NCI-H69 (cell line): ENCODE measurements at places on chromosomes 5 and 9.

- no peak for DNase-seq
These were observed 92.9 kb downstream of the PDZD2 start for GRCh38 chr5:31731710-31732301.

GRCh38 chr9:93653760-93654159, 77.4 kb downstream of the PHF2 start:
- no peak for DNase-seq

DNA sequence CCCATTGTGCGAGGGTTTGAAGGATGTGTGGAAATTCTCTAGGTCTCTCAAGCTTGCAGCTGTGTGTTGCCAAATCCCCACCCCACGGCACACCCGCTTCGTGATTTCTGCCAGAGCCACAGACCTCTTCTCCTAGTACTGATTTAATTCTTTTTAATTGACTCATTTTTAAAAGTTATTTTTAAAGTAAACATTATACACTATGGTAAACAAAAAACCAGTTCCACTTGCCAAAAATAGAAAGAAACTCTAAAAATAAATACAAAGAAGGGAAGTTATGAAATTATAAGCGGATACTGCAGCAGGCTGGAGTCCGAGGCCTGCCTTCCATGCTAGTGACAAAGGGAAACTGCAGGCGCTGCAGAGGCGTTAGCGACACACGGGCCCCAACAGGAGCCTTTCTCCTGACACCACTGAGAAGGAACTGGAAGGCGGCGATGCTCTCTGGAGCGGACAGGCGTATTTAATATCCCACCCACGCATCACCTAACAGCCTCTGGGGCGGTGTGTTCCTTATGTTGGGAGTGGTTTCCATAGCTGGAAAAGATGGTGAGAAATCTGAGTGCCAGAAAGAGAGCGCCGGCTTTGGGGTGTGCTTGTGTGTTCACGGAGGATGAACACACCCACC, 122.5 kb downstream of the COL23A1 start:
- DNase-seq, result no peak

DNA sequence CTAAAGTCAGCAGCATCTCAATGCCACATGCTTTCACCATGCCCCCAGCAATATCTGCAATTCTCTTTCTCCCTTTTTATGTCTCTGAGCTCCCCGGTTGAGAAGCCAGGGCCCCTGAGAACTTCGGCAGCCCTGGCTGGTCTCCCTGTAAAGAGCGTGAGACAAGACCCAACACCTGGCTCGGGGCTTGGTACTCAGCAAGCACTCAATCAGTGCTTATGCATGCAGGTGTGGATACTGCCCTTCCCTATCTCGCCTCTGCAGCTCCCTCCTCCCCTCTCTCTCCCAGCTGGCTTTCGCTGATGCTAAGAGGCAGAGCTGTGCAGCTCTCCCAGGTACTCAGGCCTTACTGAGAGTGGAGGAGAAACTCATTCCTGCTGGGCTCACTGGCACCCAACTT, 41.7 kb upstream of the AKNA start:
- no peak for DNase-seq

- DNase-seq, result peak; percentile 94
These were observed 67.6 kb downstream of the HMCN2 start for GRCh38 chr9:130333041-130333711.

DNA sequence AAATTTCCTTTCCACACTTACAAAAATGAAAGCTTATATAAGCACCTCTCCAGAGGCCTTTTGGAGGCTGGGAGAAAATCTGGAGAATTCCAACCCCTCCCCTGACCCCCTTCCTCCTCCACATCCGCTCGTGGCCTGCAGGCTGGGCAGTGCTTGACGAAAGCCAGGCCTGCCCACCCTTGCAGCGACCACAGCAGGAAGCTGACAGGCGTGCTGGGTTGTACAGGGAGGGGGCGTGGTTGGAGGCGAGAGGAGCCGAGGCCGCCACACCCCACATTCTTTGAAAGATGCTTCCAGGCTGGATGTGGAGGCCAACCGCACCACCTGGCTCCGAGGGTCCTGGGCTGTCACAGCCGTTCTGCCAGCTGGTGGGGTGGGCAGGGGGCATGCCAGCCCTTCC, 47.8 kb upstream of the IER5L start:
- DNase-seq, result peak; percentile 84

DNA sequence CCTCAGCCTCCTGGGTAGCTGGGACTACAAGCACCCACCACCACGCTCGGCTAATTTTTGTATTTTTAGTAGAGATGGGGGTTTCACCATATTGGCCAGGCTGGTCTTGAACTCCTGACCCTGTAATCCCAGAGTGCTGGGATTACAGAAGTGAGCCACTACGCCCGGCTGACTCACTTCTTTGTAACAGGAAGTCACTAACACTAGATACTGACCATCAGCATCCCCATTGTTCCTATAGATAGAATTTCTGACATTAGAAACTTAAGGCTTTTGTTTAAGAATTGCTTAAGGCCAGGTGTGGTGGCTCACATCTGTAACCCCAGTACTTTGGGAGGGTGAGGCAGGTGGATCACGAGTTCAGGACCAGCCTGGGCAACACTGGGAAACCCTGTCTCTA, 42.2 kb downstream of the LEAP2 start:
- no peak for DNase-seq

GRCh38 chr5:151031554-151031953, 11.2 kb downstream of the GPX3 start:
- no peak for DNase-seq

GRCh38 chr9:124266826-124267201, 9.1 kb downstream of the NEK6 start:
- DNase-seq, result peak; percentile 43

DNA sequence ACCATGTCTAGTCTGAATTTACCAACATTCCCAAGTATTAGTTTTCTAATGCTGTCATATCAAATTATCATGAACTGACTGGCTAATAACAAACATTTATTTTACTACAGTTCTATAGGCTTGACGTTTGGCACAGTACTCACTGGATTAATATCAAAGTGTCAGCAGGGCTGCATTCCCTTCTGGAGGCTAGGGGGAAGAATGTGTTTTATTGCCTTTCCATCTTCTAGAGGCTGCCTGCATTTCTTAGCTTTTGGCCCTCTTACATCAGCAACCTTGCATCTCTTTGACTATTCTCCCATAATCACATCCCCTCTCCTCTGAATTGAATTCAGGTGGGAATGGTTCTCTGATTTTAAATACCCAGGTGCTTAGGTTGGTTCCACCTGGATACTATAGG, 84.7 kb downstream of the EDIL3 start:
- no peak for DNase-seq

GRCh38 chr5:157487358-157487757, 27.3 kb downstream of the NIPAL4 start:
- no peak for DNase-seq

GRCh38 chr5:87825583-87825982, 412.9 kb upstream of the CCNH start:
- DNase-seq, result peak; percentile 95

GRCh38 chr5:13328316-13328715, 616.2 kb downstream of the DNAH5 start:
- no peak for DNase-seq

- no peak for DNase-seq
These were observed 93.3 kb upstream of the CDKN2B start for GRCh38 chr9:22102146-22103053.

GRCh38 chr9:104795857-104796256, 31.9 kb downstream of the NIPSNAP3B start:
- peak; percentile 77 for DNase-seq

DNA sequence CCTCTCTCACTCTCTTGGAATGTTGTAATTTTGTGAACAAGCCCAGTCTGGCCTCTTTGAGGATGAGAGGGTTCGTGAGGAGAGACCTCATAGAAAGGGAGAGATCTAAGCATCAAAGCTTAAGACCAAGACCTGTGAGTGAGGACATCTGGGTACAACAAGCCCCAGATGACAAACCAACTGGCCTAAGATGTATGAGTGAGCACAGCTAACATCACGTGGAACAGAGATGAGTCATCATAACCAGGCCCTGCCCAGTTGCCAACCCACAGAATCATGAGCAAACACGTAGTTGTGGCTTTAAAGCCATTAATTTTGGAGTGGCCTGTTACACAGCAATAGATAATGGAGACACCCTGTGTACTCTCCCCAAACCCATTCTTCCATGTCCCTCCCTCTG, 439.1 kb upstream of the KIF2A start:
- DNase-seq, result peak; percentile 22

GRCh38 chr5:127586811-127587210, 62.1 kb upstream of the CTXN3 start:
- DNase-seq, result no peak

GRCh38 chr9:121682201-121682600, 30.8 kb downstream of the DAB2IP start:
- DNase-seq, result no peak

DNA sequence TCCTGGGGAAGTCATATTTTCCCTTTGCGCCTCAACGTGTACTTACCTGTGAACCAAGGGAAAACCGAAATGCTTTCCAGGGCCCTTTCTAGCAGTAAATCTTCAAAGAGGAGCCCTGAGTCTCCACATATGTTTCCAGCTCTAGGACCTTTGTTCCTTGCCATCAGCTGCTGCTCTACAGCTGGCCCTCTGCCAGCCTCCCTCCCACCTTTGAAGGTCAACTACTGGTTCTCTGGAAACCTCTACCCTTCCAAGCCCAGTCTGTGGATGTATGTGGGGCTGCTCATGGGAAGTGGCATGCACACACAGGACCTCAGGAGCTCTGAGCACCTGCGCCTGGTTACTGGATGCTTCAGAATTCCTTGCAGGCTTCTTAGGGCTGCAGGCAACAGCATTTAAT, 117.2 kb downstream of the PSD2 start:
- peak; percentile 53 for DNase-seq

GRCh38 chr5:14487897-14488570, 93.6 kb upstream of the OTULINL start:
- DNase-seq, result no peak

- no peak for DNase-seq
These were observed 60.3 kb downstream of the RASA1 start for GRCh38 chr5:87327998-87328397.

DNA sequence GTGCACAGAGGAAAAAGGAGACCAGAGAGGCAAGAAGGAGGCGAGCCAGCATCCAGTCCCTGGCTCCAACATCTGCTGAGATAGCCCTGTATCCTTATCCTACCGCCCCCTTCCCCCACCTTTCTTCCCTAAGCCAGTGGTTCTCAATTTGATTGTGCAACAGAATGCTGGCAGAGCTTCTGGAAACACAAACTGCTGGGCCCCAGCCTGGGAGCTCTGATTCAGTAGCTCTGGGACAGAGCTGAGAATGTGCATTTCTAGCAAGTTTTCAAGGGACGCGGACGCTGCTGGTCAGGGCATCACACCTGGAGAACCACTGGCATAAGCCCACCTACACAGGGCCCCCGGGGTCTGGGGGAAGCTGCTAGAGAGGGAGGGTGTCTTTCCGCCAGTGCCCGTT, 21.1 kb downstream of the AK8 start:
- no peak for DNase-seq

GRCh38 chr9:100211476-100211875, 112.4 kb downstream of the INVS start:
- DNase-seq, result no peak

GRCh38 chr5:180112181-180112861, 40.8 kb upstream of the RNF130 start:
- DNase-seq, result no peak

- no peak for DNase-seq
These were observed 220.7 kb downstream of the CACNA1B start for GRCh38 chr9:138098116-138098907.

DNA sequence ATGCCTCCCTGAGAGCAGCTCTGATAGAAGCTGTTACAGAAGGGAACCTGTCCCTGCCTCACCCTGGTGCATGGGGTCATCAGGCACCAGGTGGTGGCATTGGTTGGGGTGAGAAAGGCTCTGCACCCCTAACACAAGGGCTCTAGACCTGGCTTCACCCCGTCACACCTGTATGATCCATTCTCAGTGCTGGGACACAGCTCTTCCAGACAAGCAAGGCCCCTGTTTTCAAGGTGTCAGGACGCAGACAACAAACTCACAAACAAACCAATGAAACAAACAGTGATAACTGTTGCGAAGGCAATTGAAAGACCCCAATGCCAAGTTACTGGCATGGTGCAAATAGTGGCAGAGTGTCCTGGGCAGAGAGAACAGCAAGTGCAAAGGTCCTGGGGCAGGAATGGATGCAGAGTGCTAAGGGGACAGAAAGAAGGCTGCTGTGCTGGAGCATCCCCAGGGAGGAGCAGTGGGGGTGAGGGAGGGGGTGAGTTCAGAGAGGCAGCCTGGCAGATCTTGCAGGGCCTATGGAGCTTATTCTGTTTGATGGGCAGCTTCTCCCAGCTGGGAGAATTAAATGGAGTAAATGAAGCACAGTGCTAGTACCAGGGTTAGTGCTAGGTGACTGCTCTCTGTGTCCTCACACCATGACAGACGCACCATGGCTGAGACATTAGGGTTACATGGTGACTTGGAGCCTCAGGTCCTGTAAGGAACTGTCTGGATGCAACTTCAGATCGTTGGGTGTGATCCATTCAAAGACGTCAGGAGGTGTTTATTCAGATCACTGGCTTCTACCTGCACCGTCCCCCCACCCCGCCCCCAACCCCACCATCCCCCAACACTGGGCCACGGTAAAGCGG, 67.9 kb upstream of the UNC5A start:
- peak; percentile 67 for DNase-seq

GRCh38 chr5:76733049-76733417, 17.1 kb downstream of the F2R start:
- no peak for DNase-seq

GRCh38 chr5:14025569-14026286, 81.2 kb upstream of the DNAH5 start:
- no peak for DNase-seq

DNA sequence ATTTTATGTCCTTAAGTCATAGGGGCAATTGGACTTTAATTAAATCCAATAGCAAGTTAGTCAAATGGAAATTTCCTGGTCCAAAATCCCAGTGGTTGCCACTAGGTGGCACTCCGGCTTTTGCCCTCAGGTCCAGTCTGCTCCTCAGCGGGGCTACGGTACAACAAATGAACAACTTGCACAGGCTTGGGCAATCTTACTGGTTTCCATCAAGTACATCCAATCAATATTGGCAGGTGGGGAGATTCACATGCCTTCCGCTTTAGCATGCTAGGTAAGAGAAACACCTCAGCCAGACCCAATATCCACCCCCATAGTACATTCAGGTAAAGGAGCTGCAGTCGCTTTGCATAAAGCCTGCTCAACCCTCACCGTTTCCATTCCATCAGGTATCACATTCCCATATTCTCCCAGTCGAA, 6.3 kb upstream of the MXD3 start:
- DNase-seq, result peak; percentile 81

GRCh38 chr5:99721506-99721905, 792.7 kb upstream of the CHD1 start:
- peak; percentile 38 for DNase-seq

GRCh38 chr5:68593211-68593671, 377.7 kb downstream of the PIK3R1 start:
- peak; percentile 57 for DNase-seq

DNA sequence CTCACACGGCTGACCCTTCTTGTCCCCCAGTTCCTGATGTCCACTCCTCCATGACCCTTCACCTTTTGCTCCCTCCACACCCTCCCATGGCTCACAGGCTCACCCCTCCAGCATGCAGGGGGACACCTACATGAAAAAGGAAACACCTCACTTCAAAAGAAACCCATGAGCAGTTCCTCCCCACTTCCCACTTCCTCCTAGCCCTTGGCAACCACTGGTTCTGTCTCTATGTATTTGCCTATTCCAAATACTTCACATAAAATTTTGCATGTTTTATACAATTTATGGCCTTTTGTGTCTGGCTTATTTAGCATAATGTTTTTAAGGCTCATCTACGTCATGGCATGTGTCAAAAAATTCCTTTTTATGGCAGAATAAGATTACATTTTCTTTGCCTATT, 100.2 kb upstream of the S1PR3 start:
- DNase-seq, result no peak
